ENCODE measurements at places on chromosomes 1 and 21. TPM values are rescaled to one million over a fixed set of nuclear protein-coding genes. Genes with fewer than 3 reads are reported as not detected.

Gene FMO4
- 4.1 TPM for total RNA-seq

Gene RGS1
- total RNA-seq: not detected

Gene ST6GALNAC5
- total RNA-seq: 2.6 TPM

Gene TTC34
- 1.7 TPM for total RNA-seq

Gene SMG7
- 41.4 TPM for total RNA-seq

Gene DIRAS3
- 1.7 TPM for total RNA-seq

Gene NBPF3
- total RNA-seq: 31.0 TPM

Gene VASH2
- 3.7 TPM for total RNA-seq

Gene IQGAP3
- total RNA-seq: 8.6 TPM

Gene LAMB3
- total RNA-seq: 4.1 TPM

Gene ELF3
- total RNA-seq: 0.56 TPM

Gene IVNS1ABP
- total RNA-seq: 130 TPM

Gene IQCC
- total RNA-seq: 3.0 TPM

Gene HFM1
- 0.29 TPM for total RNA-seq

Gene FCGR3A
- not detected for total RNA-seq

Gene IER5
- total RNA-seq: 29.8 TPM

Gene CYP4X1
- total RNA-seq: 0.38 TPM

Gene HOOK1
- total RNA-seq: not detected

Gene FAM177B
- total RNA-seq: not detected

Gene LCE6A
- not detected for total RNA-seq

Gene C1orf115
- total RNA-seq: 5.9 TPM

Gene PPIE
- total RNA-seq: 38.4 TPM

Gene IPP
- total RNA-seq: 21.9 TPM

Gene NTMT2
- not detected for total RNA-seq

Gene TENT5C
- 0.05 TPM for total RNA-seq

Gene KCND3
- total RNA-seq: 2.1 TPM

Gene IL6R
- 12.4 TPM for total RNA-seq

Gene EPB41
- 9.7 TPM for total RNA-seq

Gene GSTM2
- 39.0 TPM for total RNA-seq

Gene MYCL
- total RNA-seq: not detected
